Activated CD8-positive, alpha-beta memory T cell treated with anti-CD3 and anti-CD28 coated beads for 4 hours (primary cell): ENCODE measurements at places on chromosomes 6 and 20.

- no peak for DNase-seq
Observed at GRCh38 chr20:20085812-20086211, 33.5 kb downstream of the CFAP61 start.

DNA sequence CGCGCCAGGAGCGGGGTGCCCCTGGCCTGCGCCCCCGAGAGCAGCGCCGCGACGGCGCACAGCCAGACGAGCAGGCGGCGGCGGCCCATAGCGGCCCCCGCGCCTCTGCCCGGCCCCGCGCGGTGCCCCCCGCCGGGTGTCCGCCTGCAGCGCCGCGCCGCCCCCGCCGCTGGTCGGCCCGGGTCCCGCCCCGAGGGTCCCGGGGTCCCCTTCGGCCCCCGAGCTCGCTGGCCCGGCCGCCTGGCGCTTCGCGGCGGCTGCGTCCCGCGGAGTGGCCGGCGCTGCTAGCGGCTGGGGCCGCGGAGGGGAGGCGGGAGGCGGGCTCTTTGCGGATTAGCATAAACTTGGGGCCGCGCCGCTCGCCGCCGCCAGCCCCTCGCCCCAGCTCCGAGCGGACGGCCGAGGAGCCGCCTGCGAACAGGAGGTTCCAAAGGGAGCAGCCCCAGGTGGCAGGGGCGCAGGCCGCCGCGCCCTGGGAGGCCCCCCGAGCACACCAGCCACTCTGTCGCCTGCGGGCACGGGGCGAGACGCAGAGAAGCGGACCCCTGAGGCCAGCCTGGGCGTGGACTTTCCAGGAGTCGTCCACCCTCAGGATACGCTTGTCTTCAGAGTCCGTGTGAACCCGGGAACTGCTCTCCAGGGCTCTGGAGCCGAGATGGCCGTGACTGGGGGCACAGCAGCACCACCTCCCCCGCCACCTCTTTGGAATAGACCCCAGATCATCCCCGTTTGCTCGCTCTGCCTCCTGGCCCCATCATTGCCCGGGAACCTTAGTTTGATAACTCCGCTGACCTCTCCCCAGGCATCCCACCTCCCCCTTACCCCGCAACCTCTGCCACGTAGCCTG lies at the start of gene EMILIN3:
Gene EMILIN3 (minus strand): TSS at position 273 of the 847 bp plus-strand sequence. CDS start 184 bp downstream, at position 89.
- no peak for DNase-seq

- DNase-seq: no peak
Observed at GRCh38 chr20:20196610-20197009, 144.3 kb downstream of the CFAP61 start.

DNA sequence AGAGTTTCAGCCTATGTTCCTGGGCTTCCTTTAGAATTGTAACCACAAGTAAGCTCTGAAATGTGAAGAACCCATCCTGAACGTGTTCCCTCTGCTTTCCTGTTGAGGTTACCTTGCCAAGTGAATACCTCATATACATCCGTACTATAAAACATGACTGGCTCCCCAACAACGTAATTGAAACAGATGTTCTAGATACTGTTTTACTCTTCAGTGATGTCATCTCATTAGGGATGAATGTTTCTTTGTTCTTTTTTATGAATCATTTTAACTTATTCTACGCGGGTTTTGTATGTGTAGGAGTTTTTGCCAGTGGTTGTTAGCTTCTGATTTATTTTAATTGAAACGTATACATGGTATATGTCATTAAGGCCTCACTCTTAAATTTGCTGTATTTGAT lies 166.8 kb downstream of the SAMD5 start:
- no peak for DNase-seq

GRCh38 chr6:37936906-37937305 lies 117.4 kb downstream of the ZFAND3 start:
- DNase-seq: no peak

- no peak for DNase-seq
Observed at GRCh38 chr6:163354761-163355425, 59.6 kb upstream of the QKI start.

DNA sequence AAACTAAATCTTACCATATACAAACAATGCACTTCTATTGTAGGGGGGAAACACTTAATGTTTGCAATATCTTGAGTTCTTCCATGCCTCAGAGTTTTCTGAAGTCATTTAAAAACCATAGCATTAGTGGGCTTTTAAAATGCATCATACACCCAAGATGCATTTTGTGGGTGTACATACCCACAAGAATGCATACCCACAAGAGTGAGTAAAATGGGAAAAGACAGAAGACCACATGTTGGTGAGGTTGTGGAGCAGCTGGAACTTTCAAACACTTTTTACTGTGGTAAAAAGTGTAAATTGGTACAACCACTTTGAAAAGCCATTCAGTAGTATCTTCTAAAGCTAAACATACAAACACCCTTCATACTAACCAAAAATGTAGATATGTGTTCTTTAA lies 57.5 kb downstream of the CYB5R4 start:
- no peak for DNase-seq

GRCh38 chr6:29764422-29765196 lies 41.4 kb downstream of the HLA-F start:
- no peak for DNase-seq

- no peak for DNase-seq
Observed at GRCh38 chr20:2955257-2955970, 82.1 kb downstream of the PTPRA start.

DNA sequence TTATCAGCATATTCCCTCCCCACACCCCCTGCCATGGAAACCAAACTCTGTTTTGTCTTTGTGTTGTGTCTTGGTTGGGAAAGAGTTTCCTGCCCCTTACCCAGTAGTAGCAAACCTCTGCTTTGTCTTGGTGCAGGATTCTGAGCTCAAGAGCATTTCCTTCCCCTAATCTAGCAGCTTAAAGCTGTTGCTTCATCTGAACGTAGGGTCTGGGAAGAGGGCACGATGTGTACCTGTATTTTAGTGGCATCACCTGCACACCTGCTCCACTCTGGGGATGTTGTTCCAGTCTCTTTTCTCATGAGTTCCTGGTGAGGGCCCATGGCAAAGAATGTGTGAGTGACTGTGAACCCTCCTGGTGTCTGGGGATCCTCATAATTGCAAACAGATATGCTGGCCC lies 164.7 kb downstream of the SCP2D1 start:
- DNase-seq: no peak
